ENCODE measurements at places on chromosomes 7 and 10. TPM values are rescaled to one million over a fixed set of nuclear protein-coding genes. Genes with fewer than 3 reads are reported as not detected.

Gene KCNH2
- 2.4 TPM for total RNA-seq

Gene LIPA
- total RNA-seq = 41.6 TPM

Gene FGFBP3
- total RNA-seq = 6.5 TPM

Gene TRUB1
- total RNA-seq = 13.8 TPM

GRCh38 chr10:131825960-131826650 is 74.7 kb upstream of the PPP2R2D start:
- no peak for DNase-seq
- H3K4me3 ChIP-seq = no peak overlapping the region
- H3K36me3 ChIP-seq = no peaks in the 10 kb centered on the region

DNA sequence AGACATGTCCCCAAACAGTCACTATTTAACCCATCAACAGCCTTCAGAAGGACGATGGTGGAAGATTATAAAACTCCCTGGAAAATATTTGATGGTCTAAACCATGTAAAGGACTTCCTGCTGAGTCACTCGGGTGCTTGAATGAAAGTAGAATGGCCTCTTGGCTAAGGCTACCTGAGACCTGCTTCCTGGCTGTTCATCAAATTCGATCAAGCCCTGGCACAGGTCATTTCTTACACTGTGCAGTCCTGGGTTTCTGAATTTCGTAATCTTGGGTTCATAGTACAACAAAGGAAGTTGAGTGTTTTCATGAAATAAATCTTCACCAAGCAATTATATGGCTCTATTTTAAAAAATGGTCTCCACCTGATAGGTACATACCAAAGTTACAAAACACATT is 260.3 kb upstream of the RNF32 start:
- H3K27ac ChIP-seq = no peak overlapping the region
- no peaks in the 10 kb centered on the region for H3K36me3 ChIP-seq
- H3K27me3 ChIP-seq = no peaks in the 10 kb centered on the region
- H3K4me3 ChIP-seq = no peak overlapping the region

- no peak overlapping the region for H3K27ac ChIP-seq
- peaks cover 28% of the 10 kb centered on the region for H3K4me1 ChIP-seq
- no peak for DNase-seq
- H3K27me3 ChIP-seq = no peaks in the 10 kb centered on the region
- no peak overlapping the region for H3K4me3 ChIP-seq
- H3K36me3 ChIP-seq = no peaks in the 10 kb centered on the region
Measured at GRCh38 chr7:69961436-69961835, 363.2 kb downstream of the AUTS2 start.

GRCh38 chr7:135445690-135446089 is 64.2 kb downstream of the CNOT4 start:
- no peak overlapping the region for H3K4me3 ChIP-seq
- H3K36me3 ChIP-seq = no peaks in the 10 kb centered on the region
- no peaks in the 10 kb centered on the region for H3K4me1 ChIP-seq
- H3K27ac ChIP-seq = no peak overlapping the region

GRCh38 chr7:156038345-156038744 is 226.1 kb upstream of the SHH start:
- H3K4me1 ChIP-seq = no peaks in the 10 kb centered on the region
- H3K27me3 ChIP-seq = no peaks in the 10 kb centered on the region
- H3K27ac ChIP-seq = no peak overlapping the region
- H3K4me3 ChIP-seq = no peak overlapping the region

DNA sequence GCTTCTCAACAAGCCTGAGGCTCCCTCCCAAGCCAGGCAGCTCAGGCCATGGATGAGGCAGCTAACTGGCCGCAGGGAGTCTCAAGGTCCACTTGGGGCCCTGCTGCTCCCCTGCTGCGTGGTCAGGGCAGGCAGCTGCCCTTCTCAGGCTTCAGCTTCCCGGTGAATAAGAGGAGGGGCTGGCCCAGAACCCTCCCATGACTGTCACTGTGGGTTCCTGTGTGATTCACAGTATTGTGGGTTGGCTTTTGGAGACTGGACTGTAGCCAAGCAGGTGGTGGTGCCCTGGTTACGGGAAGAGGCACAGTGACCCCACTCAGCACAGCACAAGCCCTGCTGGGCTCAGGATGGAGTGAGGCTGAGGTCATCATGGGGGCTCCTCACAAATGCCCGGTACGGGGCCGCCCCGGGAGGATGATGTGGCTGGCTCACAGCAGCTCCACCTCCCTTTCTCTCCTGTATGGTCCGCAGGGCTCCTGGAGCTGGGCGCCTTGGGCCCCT is 189.8 kb downstream of the HECW1 start:
- H3K36me3 ChIP-seq = no peaks in the 10 kb centered on the region
- no peaks in the 10 kb centered on the region for H3K4me1 ChIP-seq
- H3K27ac ChIP-seq = no peak overlapping the region

DNA sequence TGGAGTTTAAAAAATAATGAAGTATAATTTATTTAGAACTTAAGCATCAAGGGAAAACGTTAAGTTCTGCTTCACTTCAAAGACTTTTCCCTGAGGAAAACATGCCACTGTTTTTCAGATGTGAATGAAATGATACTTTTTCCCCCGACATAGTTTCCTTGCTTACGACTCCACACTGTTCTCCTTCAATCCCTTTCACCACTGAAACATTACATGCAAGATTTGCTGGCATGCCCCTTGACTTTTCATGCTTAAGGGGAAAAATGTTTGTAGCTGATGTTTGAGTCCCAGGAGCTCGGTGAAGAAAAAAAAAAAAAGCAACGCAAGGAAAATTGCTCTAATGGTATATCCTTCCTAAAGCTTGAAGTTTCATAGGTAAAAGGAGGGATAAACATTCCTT is 10.0 kb downstream of the GLI3 start:
- no peak for DNase-seq
- H3K27ac ChIP-seq = no peak overlapping the region
- H3K36me3 ChIP-seq = no peaks in the 10 kb centered on the region
- no peaks in the 10 kb centered on the region for H3K27me3 ChIP-seq
- H3K4me3 ChIP-seq = no peak overlapping the region

- no peaks in the 10 kb centered on the region for H3K4me1 ChIP-seq
- no peak for DNase-seq
- H3K36me3 ChIP-seq = no peaks in the 10 kb centered on the region
- H3K4me3 ChIP-seq = no peak overlapping the region
- H3K27ac ChIP-seq = no peak overlapping the region
Measured at GRCh38 chr7:22675917-22676343, 51.1 kb upstream of the IL6 start.

DNA sequence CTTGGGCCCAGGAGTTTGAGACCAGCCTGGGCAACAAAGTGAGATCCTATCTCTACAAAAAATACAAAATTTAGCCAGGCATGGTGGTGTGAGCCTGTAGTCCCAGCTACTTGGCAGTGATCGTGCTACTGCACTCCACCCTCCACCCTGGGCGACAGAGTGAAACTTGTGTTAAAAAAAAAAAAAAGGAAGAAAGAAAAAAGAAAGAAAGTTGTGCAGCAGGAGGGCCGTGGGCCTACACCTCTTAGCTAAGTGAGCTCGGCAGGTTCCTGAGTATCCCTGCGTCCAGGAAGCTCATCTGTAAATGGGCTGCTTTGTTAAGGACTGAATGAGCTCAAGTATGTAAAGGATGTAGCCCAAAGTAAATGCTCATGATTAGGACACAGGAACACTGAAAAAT is 155.0 kb downstream of the RNF216 start:
- H3K27ac ChIP-seq = no peak overlapping the region
- peaks cover 33% of the 10 kb centered on the region for H3K4me1 ChIP-seq

GRCh38 chr10:79310911-79311573 is 36.2 kb upstream of the PPIF start:
- H3K36me3 ChIP-seq = peaks cover 5% of the 10 kb centered on the region
- no peaks in the 10 kb centered on the region for H3K27me3 ChIP-seq
- no peaks in the 10 kb centered on the region for H3K4me1 ChIP-seq
- peak; percentile 40 for DNase-seq
- no peak overlapping the region for H3K4me3 ChIP-seq

GRCh38 chr7:139341776-139342226 is 664 bp downstream of the FMC1 start:
- H3K4me3 ChIP-seq = peak overlapping the region; percentile 81
- peak overlapping the region; percentile 100 for H3K27ac ChIP-seq
- no peaks in the 10 kb centered on the region for H3K36me3 ChIP-seq
- H3K27me3 ChIP-seq = no peaks in the 10 kb centered on the region
- no peak for DNase-seq
- H3K4me1 ChIP-seq = peaks cover 13% of the 10 kb centered on the region

DNA sequence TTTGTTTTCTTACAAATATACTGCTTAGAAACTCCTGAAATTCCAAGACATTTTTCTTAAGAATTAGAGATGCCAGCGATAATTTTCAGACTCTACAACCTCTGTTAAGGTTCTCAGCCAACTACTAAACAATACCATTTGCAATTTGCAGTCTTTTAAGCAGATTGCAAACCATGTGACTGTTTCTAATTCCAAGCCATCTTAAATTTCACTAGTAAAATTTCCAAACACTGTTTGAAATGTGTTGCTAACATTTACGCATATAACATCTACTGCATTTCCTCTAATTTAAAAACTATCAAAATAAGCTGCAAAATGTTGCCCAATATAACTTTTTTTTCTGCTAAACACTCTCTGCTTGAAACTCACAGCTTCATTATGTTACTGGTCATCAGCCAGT is 56.0 kb upstream of the MACROH2A2 start:
- H3K27me3 ChIP-seq = no peaks in the 10 kb centered on the region
- H3K4me3 ChIP-seq = no peak overlapping the region
- DNase-seq = no peak
- no peak overlapping the region for H3K27ac ChIP-seq

GRCh38 chr7:20229646-20230500 is 12.7 kb upstream of the MACC1 start:
- H3K4me1 ChIP-seq = no peaks in the 10 kb centered on the region
- no peaks in the 10 kb centered on the region for H3K36me3 ChIP-seq
- no peaks in the 10 kb centered on the region for H3K27me3 ChIP-seq
- H3K4me3 ChIP-seq = no peak overlapping the region
- no peak for DNase-seq

DNA sequence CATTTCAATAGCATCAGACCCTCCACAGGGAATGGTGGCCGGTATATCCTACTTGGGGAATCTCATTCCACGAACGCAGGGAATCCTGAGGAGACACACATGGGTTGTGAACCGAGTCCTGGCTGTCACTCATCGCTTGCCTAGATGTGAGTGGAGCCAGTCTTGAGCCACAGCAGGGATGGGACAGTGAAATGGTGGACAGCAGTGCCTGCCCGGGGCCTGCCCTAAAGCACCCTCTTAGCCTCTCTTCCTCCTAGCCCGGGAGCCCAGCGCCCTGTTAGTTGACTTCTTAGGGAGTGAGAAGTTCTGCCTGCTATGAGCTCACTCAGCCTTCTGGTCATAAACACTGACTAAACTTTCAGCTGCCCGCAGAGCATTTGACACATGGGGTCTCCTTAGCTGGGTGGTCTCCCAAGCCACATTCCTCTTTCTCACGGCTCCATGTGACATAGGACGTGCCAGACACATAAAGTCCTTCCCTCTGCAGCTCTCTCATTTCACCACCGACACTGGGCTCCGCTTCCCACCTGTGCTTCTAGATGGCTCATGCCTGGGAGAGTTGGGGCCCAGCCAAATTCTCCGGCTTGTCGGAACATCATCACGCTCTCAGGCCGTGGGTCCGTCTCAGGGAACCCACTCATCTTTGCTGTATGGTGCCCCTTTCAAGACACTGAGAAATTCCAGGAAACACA is 60.9 kb downstream of the TCERG1L start:
- no peaks in the 10 kb centered on the region for H3K27me3 ChIP-seq
- no peak overlapping the region for H3K4me3 ChIP-seq
- H3K4me1 ChIP-seq = no peaks in the 10 kb centered on the region
- no peak for DNase-seq
- no peaks in the 10 kb centered on the region for H3K36me3 ChIP-seq
- H3K27ac ChIP-seq = no peak overlapping the region

GRCh38 chr7:14639801-14640200 is 262.8 kb downstream of the DGKB start:
- H3K36me3 ChIP-seq = no peaks in the 10 kb centered on the region
- H3K4me1 ChIP-seq = no peaks in the 10 kb centered on the region
- H3K27me3 ChIP-seq = no peaks in the 10 kb centered on the region
- no peak for DNase-seq
- no peak overlapping the region for H3K27ac ChIP-seq

DNA sequence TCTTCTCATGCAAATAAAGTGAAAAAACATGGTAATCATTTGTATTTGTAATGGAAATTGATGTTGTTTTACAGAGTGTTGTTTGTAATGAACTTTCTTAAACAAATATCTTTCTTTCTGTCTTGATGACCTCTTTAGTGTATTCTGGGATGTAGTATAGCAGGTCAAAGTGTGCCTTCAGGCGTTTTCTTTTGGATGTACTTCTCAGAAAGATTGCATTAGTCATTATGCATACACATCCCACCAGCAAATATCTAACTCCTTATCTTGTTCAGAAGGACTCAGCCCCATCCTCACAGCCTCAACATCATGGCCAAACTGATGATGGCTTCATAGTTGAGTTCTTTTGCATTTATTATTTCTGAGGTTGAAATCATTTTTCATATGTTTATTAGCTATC is 124.7 kb downstream of the LRRC18 start:
- no peak overlapping the region for H3K27ac ChIP-seq
- no peak for DNase-seq

DNA sequence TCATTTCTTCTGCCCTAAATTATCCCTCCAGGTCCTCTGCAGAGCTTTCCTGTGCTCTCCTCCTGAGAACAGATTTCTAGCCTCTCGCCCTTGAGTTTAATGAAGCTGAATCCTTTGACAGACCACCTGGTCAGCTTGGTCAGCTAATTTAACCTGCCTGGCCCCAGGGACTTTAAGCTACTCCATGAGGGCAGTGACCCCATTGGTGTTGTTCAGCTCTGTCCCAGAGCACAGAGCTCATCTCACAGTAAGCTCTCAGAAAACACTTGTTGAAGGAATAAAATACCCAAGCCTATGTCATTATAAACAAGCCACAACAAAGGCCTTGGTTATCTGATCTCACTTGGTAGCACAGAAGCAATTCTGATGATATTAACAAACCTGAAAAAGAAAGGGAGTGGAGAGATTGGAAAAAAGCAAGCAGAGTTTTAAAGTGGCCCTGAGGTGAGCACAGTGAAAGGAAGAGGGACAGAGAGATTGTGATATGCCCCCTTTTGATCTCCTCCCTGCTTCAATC is 24.4 kb downstream of the SLC26A4 start:
- no peak overlapping the region for H3K4me3 ChIP-seq
- no peaks in the 10 kb centered on the region for H3K36me3 ChIP-seq
- DNase-seq = no peak
- peaks cover 1% of the 10 kb centered on the region for H3K4me1 ChIP-seq

Data from tibial nerve (tissue), 4 donors.